Urinary bladder (tissue), 4 donors: ENCODE measurements at places on chromosomes 13 and 19.

GRCh38 chr19:3381701-3382372 lies 15.5 kb downstream of the NFIC start:
- no peak for DNase-seq

DNA sequence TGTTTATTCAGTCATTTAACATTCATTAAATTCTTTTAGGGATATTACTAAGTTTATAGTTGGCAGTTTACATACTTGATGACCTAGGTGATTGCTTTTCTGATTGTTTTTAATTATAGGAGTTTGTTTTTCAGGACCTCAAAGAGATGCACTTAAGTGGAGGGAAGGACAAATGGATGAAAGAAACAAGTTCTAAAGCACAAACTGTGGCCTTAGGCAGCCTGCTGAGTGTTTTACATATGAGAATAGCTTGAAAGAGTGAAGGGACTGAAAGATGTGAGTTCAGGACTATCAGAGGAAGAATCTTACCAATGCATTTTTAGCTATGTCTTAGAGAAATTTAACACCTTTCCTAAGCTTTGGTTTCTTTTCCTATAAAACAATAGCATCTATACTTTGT lies 402.6 kb downstream of the KLF12 start:
- no peak for DNase-seq

DNA sequence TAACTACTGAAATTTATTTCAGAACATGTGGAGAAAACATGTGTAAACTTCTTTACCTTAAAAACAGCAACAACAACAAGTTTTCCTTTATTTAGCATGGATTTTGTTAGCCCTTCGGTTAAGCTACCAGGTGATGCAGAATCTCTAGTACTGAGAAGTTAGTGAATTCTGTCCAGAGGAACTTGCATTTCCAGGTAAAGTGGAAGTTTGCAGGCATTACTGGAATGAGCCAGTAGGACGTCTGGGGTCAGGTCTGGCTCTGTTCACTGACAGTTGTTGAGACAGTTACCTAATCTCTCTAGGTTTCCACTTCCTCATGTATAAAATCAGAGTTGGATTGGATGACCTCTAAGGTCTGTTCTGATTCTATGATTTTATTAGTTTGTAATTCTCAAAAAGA lies 244.3 kb downstream of the OLFM4 start:
- no peak for DNase-seq

DNA sequence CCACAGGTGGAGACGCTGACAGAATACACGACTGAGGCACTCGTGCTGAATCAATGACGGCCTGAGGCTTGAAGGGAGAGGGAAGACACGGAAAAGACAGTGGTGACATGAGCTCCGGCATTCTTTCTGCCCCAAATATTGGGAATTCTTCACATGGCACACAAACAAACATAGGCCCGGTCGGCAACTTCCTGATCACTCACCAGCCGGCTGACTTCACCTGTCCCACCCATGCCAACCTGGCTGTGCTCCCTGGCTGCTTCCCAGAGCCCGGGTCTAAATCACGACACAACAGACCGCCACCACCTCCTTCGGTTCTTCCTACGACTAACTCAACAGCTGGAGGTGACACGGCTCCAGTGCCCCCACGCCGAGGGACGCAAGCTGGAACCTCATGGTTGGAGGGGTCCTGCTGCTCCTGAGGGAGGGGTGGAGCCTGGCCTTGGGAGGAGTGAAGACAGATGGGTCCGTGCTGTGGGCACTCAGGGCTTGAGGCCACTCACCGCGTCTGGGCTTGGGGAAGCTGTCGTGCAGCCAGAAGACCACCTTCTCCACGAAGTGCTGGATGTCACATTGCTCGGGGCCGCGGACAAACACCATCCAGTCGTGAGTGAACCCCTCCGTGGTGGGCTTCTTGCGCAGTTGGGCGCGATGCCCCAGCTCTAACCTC lies 9.6 kb downstream of the MLLT1 start:
- no peak for DNase-seq

DNA sequence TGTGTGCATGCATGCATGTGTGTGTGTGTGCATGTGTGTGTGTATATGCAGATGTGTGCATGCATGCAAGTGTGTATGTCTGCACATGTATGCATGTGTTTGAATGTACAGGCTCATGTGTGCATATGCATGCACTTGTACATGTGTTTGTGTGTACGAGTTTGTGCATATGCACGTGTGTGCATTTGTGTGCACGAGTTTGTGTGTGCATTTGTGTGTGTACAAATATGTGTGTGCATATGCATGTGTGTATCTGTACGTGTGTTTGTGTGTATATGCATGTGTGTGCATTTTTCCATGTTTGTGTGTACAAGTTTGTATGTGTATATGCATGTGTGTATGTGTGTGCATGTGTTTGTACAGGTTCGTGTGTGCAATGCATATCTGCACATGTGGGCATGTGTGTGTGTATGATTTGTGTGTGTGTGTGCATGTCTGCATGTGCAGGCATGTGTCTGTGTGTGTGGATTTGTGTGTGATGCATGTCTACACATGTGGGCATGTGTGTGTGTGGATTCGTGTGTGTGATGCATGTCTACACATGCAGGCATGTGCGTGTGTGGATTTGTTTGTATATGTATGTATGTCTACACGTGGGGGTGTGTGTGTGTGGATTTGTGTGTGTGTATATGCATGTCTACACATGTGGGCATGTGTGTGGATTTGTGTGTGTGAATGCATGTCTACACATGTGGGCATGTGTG lies 57.1 kb downstream of the F2RL3 start:
- DNase-seq: no peak

DNA sequence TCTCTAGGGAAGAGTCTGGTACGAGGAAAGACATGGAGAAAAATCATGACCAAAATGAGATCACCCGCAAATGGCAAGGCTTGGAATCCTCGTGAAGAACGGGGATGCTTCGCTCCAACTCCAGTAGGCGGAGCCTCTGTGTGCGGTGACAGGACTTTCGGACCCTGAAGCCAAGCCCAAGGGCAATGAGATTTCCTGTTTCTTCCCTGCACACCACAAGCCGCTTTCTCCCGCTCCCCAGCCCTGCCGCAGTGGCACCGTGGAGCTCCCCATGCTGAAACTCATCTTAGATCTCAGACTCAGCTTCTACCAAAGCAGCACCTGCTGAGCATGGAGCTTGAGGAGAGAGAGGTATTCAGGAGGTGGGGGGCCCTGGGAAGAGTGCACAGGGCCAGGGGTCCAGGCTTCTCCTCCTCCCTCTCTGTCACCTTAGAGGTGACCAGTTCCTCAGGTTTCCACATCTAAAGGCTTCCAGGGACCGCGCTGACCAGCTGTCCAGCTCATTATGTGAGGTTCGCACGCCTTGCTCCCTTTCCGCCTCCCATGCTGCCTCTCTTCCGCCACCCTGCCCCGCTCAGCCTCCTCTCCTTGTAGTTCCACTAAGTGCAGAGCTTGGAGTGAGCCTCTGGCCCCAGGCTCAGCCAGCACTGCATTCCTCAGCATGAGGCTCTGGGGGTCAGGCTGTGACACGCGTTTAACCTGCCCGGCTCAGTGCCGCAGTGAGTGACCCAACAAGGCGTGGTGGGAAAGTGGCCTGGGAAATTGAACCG lies 153.8 kb upstream of the SOX1 start:
- DNase-seq: no peak

DNA sequence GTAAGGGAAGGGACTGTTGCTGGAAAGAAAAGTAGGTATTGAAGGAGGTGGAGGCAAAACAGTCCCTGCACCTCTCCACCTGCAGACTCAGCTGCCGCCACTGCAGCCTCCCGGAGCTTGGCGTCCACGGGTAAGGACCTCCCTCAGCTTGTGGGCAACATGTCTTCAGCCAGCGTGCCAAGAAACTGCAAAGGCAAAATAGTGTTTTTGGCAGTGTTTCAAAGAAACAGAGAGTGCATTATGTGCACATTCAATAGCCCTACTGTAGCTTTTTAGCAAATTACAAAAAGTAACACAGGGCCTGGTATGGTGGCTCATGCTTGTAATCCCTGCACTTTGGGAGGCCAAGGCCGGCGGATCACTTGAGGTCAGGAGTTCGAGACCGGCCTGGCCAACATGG lies 57.4 kb downstream of the ATP11A start:
- DNase-seq: no peak

DNA sequence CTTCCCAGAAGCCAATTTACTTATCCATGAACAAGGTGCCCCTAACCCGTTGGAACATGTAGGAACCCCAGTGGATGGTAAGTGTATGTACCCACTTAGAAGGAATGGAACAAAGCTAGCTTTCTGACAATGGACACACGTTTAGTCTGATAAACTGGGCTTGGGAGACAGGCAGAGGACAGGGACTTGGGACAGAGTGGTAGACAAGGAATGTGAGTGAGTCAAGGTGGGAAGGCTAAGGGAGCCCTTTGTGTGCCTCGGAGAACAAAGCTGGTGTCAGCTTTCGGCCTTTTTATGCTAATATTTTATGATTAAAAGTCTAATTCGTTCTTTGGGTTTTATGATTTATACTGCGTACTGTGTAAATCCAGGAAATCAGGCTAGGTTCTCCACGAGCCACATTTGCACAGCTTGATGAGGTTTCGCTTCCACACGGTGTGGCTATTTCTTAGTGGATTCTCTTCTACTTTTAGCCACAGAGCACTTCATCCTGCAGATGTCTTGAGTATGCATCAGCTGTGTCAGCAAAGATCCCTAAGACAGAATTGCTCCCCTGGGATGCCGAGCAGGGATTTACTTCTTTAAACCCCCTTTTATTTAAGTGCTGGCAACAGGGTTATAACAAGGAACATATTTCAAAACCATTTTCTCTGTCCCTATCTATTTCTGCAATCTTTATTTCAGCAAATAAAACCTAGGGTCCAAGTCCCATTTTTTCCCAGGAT lies 258.5 kb downstream of the DLEU7 start:
- no peak for DNase-seq

- DNase-seq: no peak
Measured at GRCh38 chr19:34838753-34839431, 65.9 kb upstream of the ZNF599 start.

GRCh38 chr19:33756177-33756576 lies 40.5 kb upstream of the KCTD15 start:
- DNase-seq: no peak

DNA sequence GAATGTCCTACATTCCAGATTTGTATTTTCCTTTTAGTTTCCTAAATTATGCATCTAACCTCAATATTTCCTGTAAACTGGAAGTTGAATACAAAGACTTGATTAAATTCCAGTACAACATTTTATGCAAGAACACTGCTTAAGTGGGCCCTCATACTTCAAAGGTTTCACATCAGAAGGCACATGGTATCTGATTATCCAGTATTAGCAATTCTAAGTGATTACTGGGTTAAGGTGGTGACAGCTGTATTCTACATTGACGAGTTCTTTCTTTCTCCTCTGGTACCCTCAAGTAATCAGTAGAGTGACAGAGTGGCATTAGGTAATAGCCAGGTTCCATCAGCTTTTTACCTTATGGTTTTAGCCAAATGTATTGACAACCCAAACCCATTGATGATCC lies 18.3 kb downstream of the BIVM start:
- no peak for DNase-seq

- DNase-seq: no peak
Measured at GRCh38 chr19:48283908-48284307, 14.0 kb downstream of the ZNF114 start.

DNA sequence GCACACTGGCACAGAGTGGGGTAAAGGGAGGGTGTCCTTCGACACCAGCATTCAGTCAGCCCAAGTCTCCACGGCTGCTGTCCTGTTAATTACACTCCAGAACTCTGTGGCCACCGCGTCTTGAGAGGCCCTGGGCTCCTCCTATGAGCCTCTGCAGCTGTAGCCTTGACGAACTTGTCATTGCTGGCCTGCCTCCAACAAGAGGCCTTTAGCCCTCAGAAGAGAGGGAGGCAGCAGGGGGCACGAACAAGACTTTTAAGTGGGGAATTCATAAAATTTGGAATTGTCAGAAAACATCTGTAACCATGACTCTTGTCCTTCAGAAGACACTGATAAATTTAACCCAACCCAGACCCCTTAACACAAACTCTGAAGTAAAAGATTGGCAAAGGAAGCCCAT lies 241.9 kb downstream of the UQCRFS1 start:
- DNase-seq: no peak

GRCh38 chr13:112655913-112656312 lies 33.9 kb upstream of the ATP11A start:
- no peak for DNase-seq

GRCh38 chr13:20161951-20162300 lies 1.1 kb upstream of the GJA3 start:
- DNase-seq: no peak

DNA sequence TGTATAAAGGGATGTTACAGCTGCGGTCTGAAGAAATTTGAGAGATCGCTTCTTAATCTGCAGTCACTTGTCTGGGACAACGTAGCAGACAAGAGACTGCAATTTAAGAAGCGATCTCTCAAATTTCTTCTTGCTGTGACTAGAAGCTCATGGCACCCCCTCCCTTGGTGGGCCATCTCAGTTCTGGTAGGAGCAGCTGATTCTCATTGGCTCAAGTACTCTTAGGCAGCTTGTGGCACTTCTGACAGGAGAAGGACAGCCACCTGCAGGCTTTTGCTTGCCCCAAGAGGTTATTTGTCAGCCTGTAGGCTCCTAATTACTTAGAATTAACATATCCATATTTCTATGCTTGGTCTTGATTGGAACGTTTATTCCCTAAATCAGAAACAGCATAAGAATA lies 503.0 kb downstream of the DCT start:
- DNase-seq: no peak

- no peak for DNase-seq
Measured at GRCh38 chr19:57317503-57317902, 2.8 kb upstream of the ZNF543 start.

GRCh38 chr13:35481777-35482176 lies 5.3 kb upstream of the MAB21L1 start:
- DNase-seq: no peak

DNA sequence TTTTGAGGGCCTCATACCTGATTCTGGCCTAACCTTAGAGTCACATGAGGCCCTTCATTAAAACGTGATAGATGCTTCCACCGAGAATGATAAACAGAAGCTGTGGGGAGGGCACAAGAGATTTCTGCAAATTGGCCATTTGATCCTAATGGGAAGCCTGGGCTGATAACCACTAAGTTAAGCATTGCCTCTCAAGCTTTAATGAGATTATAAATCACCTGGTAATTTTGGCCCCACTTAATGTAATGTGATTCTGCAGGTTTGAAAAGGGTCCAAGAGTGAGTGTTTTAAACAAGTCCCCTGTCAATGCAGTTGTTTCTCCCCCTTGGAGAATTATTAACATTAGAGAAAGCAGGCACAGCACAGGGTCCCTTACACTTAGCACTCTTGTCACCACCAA lies 42.0 kb downstream of the ZNF486 start:
- DNase-seq: no peak

- no peak for DNase-seq
Measured at GRCh38 chr13:21347753-21348318, 111.3 kb downstream of the ZDHHC20 start.

- no peak for DNase-seq
Measured at GRCh38 chr19:27775395-27775794, 1437.6 kb downstream of the UQCRFS1 start.
